DND-41 (cell line): ENCODE measurements at places on chromosomes 2 and 18.

- no peak for DNase-seq
Measured at GRCh38 chr2:171524018-171524401, 1.7 kb downstream of the CYBRD1 start.

GRCh38 chr18:57959278-57959677, 84.7 kb upstream of the NEDD4L start:
- no peak for DNase-seq

DNA sequence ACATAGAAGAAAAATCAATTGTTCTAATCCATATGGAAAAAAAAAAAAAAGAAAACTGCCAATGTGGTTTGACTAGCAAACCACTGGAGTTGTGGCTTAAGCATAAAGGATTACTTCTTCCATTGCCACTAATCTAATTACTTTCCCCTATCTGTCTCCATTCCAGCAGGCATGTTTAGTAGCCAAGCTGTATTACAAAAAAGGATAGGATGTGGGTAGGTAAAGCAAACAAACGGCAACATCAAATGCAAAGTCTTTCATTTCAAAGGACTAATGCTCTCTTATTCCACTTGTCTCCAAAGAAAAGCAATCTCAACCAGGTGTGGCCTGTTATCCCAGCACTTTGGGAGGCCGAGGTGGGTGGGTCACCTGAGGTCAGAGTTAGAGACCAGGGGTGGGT, 36.5 kb downstream of the SLC8A1 start:
- DNase-seq, result no peak

- DNase-seq, result no peak
Measured at GRCh38 chr2:169664978-169665930, 29.0 kb downstream of the CFAP210 start.

GRCh38 chr18:55275039-55275901, 312.7 kb downstream of the TCF4 start:
- DNase-seq, result no peak

DNA sequence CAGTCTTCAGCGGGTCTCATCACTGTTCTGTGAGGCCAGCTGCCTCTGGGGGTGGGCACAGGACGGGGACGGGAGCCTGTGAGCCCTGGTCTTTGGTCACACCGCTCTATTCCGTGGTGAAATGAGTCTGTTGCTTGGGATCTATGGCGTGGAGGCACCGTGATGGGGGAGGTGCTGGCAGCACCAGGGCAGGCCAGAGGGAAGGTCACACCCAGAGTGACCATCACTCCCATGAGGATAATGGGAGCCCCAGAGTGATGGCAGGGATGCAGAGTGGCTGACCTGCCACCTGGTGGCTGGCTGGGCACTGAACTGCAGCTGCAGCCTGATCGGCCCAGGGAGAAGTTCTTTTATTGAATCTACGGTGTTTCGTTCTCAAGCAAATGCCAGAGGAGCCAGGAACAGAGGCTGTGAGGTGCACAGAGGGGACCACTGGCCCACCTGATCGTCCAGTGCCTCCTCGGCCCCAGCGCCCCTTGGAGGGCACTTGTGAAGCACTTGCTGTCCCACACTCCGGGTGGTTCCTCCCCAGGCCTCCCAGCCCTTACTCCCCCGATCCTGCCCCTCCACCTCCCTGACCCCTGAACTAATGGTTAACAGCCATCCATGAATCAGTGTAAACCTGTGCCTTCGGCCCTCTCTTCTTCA, 17.9 kb downstream of the KCNIP3 start:
- DNase-seq, result no peak

DNA sequence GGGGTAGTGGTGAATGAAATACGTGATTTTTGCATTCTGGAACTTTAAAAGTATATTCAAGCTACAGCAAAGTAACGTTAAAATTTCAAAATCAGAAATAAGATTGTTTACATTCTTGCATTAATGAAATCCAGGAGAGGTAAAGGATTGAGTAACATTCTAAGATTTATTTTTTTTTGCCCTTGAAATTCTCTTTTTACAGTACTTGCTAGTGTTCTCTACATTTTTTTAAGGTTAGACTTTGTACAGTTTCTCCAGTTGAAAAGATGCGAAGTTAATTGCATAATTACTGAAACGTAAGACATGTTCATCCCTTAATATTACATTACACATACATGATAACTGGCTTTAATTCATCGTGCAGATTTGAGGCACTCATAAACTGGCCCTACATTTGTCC, 74.5 kb downstream of the ACTR3 start:
- DNase-seq, result no peak

DNA sequence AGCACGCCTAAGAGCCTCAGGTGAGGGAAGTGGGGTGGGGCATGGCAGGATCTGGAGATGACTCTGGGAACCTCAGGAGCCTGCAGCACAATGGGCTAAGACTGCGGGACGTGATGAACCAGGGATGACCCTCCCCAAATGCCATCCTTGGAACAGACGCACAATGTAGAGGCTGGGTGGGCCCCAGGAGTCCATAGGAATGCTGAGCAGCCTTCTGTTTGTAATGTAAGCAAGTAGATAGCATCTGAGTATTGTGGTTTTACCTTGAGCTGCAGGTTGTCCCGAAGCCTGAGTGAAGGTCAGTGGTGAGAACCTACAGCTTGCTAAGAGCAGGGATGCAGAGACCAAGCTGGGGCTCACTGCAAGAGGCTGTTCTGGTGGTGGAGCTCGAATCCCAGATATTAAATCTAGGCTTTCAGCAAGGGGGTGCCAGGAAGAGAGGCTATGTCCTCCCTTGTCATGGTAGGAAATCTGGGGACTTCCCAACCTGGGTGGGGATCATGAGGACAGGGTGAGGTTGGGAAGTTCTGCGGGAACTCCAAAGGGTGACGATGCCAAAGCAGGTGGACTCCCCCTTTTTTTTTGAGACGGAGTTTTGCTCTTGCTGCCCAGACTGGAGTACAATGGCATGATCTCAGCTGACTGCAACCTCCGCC, 5.8 kb downstream of the SCTR start:
- DNase-seq, result no peak

- DNase-seq, result no peak
Measured at GRCh38 chr18:8217051-8217564, 392.1 kb upstream of the RAB12 start.

- no peak for DNase-seq
Measured at GRCh38 chr2:60439219-60439974, 114.1 kb downstream of the BCL11A start.

DNA sequence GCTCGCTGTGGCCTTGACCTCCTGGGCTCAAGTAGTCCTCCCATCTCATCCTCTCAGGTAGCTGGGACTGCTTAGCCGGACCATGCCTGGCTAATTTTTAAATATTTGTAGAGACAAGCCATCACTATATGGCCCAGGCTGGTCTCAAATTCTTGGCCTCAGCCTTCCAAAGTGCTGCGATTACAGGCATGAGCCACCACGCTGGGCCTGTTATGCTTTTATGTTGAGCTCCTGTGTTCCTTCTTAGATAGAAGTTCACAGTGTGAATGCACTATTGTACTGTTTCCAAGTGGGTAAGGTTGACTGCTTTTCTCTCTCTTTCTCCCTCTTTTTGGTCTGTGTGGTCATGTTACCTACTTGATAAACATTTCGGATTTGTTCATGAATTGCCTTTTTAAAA, 61.9 kb downstream of the SMCHD1 start:
- DNase-seq, result no peak

- DNase-seq, result no peak
Measured at GRCh38 chr2:124805060-124805459, 780.0 kb downstream of the CNTNAP5 start.

- no peak for DNase-seq
Measured at GRCh38 chr2:10956006-10956790, 44.5 kb downstream of the KCNF1 start.

- no peak for DNase-seq
Measured at GRCh38 chr18:33578518-33579348, 714 bp downstream of the ASXL3 start.

DNA sequence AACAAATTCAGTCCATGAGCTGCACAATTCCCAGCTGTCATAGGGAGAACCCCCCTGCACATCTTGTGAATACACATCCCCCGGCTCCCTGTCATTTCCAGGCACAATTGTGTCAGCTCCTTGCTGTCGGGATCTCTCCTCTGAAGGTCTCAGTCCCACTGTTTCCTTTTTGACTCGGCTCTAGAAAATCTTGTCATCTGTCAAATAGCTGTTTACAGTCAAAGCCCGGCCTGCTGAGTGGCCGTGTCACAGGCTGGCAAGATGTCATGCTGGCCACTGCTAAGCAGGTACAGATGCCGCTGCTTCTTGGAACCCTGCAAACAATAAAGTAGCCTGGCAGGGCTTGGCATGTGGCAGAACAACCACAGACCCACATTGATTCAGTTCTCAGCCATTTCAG, 61.7 kb downstream of the LYPD1 start:
- DNase-seq, result no peak

DNA sequence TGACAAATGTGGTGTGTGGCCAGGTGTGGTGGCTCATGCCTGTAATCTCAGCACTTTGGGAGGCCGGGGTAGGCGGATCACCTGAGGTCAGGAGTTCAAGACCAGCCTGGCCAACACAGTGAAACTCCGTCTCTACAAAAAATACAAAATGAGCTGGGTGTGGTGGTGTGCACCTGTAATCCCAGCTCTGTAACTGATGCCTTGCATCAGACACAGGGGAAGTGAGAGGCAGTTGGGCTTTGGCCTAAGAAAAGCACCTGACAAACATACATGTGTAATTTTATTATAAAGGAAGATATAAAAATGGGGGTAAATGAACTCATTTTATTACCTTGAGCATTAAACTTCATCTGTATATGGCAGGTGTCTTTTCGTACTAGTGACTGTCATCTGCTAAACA, 66.7 kb upstream of the FAM136A start:
- no peak for DNase-seq

- DNase-seq, result no peak
Measured at GRCh38 chr2:223185638-223186037, 133.6 kb downstream of the KCNE4 start.

- no peak for DNase-seq
Measured at GRCh38 chr2:36918307-36918706, 48.0 kb downstream of the STRN start.

- no peak for DNase-seq
Measured at GRCh38 chr2:62774555-62775366, 69.2 kb downstream of the EHBP1 start.

GRCh38 chr2:287911-288757, at the start of gene ALKAL2:
Gene ALKAL2 (minus strand): TSS chr2:288091. CDS start chr2:287835, 256 bp downstream.
- DNase-seq, result no peak

- no peak for DNase-seq
Measured at GRCh38 chr2:207473931-207474235, 55.9 kb upstream of the CREB1 start.

- no peak for DNase-seq
Measured at GRCh38 chr2:20757405-20758090, 65.4 kb downstream of the LDAH start.

- DNase-seq, result no peak
Measured at GRCh38 chr2:218814540-218815243, 16.9 kb downstream of the PRKAG3 start.

DNA sequence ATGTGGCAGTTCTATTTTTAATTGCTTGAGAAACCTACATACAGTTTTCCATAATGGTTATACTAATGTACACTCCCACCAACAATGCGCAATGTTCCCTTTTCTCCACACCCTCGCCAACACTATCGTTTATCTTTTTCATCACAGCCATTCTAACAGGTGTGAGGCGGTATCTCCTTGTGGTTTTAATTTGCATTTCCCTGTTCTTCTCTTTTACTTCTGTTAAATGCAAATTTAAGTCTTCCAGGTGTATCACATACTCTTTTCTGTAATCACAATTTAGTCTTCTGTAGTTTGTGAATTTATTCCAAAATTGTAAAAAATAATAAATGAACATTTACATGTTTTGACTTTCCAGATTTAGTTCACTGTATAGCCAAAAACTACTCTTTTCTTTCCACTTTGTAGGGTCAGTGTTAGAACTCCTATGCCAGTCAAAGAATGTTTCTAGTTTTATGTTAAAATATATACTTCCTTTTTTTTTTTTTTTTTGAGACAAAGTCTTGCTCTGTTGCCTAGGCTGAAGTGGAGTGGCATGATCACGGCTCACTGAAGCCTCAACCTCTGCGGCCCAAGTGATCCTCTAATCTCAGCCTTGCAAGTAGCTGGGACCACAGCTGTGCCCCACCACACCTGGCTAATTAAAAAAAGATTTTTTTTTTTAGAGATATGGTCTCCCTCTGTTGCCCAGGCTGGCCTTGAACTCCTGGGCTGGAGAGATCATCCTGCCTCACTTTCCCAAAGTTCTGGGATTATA, 15.4 kb upstream of the ACYP2 start:
- DNase-seq, result no peak

GRCh38 chr2:41965909-41966295, 81.9 kb upstream of the PKDCC start:
- no peak for DNase-seq

DNA sequence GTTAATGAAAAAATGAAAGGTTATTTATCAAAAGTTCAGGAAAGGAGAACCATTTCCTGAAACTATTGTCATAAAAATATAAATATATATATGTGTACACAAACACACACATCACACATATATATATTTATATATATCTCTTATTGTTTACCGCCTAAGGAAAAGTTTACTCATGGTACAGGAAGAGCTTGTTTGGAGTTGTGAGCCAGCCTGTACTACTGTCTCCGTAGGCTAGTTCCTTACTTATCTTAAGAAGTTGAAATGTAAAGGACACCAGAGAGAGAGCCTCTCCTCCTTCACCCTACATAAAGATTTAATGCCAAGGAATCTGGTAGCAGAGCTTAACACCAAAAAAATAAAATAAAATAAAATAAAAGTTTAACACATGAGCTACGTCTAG, 19.6 kb downstream of the DSC1 start:
- DNase-seq, result no peak

DNA sequence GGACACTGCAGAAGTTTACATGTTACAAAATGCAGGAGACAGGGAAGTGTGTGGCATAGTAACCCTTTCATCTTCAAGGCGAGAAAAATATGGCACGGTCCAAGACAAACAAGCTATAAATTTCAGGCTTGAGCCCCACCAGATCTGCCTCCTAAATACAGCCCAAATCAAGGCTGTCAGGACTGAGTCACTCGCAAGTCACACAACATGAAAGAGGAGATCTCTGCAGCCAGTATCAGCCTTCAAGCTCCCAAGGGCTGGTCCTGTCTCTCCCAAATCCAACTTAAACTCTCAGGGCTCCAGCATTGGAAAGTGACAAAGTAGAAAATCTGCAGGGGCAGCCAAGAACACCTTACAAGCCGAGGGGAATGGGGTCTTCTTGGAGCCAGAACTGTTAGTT, 106.3 kb upstream of the GATA6 start:
- DNase-seq, result no peak

DNA sequence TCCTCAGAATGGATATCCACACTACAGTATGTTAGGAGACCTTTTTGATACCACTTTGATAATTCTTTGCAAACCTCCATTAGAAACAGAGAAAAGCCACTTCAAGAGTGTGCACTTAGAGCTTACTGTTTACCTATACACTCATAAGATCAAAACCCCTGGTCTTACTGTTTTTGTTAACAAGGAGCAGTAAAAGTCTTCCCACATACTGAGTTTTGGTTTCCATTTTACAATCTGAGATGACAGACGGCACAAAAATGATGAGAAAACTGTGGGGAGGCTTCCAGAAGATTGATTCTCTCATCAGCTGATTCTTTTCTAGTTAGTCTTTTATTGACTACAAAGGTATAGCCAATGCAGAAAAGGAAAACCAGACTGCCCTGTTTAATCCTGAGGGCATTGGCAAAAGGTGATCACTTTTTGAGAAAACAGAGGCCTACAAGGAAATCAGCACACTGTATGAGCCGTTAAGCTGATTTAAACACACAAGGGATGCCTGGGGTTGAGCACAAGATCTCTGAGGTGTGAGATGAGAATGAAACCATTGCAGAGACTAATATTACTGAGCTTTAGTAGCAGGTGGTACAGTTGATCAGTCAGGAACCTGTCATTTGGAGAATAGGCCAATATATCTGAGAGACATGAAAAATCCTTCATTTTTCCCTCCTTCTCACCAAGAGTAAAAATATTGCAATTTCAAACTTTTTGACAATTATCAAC, 368.6 kb downstream of the GRB14 start:
- DNase-seq, result no peak
